ENCODE measurements at places on chromosomes 11 and 22.

DNA sequence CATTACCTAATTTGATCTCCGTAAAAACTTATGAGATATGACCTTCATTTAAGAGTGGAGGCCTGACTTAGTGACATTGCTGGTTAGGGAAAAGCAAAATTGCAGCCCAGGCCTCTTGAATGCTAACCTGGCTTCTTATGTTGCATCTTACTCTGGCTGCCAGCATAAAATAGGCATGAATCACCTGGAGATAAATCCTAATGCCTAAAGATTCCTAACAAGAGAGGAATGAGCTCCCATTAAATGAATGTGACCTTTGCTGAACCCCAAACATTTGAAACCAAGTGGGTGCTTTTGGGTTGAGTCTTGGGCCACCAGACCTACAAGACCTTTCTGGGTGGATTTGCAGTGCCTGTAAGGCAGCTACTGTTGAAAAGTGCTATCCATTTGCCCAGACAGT, 1145.6 kb upstream of the TENM4 start:
- DNase-seq = no peak

GRCh38 chr11:112834277-112834755, 126.9 kb upstream of the NCAM1 start:
- no peak for DNase-seq

DNA sequence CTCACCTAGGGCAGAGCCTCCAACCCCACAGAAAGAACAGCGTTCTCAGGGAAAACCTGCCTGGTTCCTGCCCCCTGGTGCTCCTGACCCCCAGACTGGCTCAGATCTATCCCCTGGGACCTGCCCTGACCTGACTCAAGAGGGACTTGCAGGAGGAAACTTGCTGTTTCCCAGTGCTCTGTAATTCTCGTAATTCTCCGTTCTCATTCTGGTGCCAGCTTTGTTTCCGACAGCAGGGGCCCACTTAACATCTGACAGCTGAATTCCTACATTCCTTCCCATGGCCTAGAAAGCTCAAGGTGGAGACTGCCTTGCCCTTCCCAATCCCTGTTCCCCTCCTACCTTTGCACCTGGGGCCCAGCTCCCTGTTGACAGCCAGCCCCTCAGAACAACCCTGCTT, 12.5 kb upstream of the CSF2RB start:
- no peak for DNase-seq

GRCh38 chr11:44949160-44950030, 1.3 kb downstream of the TP53I11 start:
- DNase-seq = no peak

GRCh38 chr11:4798427-4799183, 5.6 kb downstream of the OR52R1 start:
- DNase-seq = no peak

Data from AG04450 (cell line).